ENCODE measurements at places on chromosomes 2 and 18.

- no peak for DNase-seq
Measured at GRCh38 chr2:233133239-233133638, 73.1 kb downstream of the INPP5D start.

DNA sequence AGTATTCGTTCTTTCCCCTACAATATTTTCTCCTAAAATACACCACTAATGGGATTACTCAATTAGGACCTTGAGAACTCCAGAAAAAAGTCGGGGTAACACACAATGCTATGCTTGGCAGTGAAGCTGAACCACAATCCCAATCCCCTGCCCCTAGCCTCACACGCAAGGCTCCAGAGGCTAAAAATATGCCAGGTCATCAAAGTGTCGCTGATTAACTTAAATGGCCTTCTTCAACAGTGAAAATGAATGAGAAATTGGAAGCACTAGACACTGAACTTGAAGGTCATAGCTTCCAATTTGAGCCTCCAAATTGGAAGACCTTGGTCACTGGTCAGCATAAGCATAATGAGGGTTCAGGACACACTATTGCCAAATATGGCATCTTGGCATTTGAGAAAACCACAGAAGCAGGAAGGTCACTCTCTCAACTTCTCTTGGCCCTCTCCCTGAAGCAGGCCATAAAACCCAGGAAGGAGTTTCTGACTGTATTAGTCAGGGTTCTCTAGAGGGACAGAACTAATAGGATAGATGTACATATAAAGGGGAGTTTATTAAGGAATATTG lies 86.0 kb upstream of the SATB2 start:
- DNase-seq: no peak

GRCh38 chr2:208069186-208069585 lies 43.9 kb upstream of the PLEKHM3 start:
- no peak for DNase-seq

DNA sequence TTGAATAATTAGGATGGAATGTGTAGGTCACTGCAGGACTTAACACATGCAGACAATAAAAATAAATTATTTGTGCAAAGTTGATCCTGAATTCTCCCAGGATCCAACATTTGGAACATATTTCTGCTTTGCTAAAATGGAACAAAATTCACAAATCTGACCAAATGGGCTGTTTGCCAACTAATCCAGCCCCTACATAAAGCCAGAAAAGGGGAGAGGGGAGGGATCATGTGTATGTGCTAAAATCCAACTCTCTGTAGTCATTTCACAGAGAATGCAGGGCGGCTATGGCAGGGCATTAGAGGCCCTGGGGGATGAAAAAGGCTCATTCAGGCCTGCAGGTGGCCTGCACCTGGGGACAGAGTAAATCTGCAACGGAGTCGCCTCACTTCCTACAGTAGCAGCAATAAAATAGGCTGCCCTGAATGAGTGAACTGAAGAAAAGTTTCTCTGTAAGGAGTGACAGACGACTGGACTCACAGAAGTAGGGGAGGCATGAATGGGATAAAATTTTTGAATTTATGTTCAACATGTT lies 4.0 kb upstream of the ZFP36L2 start:
- no peak for DNase-seq

DNA sequence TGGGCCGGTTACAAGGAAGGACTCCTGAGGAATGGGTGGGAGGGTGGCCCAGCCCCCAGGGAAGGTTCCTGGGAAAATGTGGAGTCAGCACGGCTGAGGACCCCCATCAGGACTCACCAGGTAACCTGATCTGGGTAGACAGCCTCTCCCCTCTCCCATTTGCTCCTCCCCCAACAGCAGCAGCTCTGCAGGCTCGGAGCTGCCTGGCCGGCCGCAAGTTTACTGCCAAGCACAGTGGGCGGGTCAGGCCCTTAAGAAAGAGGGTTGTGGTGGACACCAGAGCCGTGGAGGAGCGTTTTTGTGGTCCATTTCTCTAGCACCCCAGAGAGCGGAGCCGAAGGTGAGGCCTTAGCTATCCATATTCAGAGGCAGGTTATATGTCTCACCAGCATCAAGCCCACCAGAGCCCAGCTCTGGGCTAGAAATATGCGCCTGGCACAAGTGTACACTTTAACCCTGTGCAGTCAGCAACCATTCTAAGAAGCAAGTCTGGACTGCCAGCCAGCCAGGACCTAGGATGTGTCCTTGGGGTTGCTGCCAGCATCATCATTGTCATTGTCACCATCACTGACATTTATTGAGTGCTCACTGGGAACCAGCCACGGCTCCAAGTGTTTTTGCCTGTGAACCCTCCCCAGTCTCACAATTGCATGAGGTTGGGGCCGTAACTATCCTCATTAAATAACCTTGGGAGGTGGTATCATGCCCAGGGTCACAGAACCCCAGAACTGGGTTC lies 190.1 kb downstream of the KLHL29 start:
- DNase-seq: no peak
